Globus pallidus (tissue), 1 donor: ENCODE measurements at places on chromosomes 4 and X.

DNA sequence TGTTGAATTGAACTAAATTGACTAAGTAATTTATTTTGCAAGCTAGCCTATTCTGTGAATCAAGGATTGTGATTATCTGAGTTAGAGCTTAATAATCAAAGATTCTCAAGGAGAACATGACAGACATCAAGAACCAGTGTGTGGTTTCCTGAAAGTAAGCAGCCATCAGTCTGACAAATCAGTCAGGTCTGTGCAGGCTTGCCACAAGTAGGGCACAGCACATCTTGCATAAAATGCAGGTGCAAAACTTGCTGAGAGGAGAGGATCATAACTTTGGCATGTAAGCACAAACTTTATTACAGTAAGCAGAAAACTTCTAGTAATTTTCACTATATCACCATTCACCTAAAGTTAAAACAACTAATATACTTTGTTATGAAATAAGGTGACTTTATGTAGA is 22.5 kb downstream of the FAM241A start:
- no peak for DNase-seq

- DNase-seq: no peak
Measured at GRCh38 chr4:125357675-125358074, 42.9 kb downstream of the FAT4 start.

DNA sequence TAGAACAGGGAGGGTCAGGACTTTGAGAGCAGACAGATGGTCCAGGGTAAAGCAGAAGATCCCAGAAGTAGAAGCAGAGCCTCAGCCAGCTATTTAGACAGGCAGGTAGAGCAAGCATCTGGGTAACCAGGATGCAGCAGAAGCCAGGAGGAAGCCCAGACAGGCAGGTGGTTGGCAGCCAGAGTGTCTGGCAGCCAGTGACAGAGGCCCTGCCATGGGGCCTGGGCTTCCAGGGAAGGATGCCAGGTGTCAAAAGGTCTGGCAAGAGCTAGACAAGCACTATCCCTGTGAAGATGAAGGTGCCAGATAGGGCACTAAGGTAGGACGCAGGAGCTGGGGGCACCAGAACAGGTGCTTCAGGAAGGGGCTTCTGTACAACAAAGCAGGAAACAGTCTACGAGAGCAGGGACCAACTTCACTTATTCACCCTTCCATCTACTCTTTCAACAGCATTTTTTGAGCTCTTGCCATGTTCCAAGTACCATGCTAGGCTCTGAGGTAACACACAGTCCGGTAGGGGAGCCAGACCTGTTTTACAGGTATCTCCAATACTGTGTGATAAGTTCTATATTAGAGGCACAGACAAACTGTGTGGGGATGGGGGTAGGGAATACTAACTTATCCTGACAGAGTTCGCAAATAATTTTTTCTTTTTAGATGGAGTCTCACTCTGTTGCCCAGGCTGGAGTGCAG is 38.1 kb upstream of the GJB1 start:
- DNase-seq: no peak

DNA sequence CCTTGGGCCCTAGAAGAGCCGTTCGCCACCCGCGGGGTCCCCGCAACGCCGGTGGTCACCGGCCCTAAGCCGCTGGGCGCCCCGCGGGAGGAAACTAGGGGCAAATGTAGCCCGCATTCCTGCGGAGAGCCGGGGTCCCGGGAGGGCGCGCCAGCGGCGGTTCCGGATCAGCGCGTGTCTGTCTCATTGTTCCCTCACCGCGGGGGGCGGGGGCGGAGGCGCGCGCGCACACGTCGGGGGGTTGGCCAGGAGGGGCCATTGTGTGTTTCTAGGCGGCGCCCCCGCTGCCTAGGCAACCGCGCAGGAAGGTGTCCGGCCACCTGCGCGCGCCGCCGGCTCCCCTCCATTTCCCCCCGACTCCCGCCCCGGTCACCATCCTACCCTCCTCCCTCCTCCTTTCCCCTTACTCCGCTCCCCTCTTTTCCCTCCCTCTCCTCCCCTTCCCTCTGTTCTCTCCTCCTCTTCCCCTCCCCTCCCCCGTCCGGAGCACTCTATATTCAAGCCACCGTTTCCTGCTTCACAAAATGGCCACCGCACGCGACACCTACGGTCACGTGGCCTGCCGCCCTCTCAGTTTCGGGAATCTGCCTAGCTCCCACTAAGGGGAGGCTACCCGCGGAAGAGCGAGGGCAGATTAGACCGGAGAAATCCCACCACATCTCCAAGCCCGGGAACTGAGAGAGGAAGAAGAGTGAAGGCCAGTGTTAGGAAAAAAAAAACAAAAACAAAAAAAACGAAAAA is 789 bp upstream of the DDX3X start:
- DNase-seq: peak; percentile 74

DNA sequence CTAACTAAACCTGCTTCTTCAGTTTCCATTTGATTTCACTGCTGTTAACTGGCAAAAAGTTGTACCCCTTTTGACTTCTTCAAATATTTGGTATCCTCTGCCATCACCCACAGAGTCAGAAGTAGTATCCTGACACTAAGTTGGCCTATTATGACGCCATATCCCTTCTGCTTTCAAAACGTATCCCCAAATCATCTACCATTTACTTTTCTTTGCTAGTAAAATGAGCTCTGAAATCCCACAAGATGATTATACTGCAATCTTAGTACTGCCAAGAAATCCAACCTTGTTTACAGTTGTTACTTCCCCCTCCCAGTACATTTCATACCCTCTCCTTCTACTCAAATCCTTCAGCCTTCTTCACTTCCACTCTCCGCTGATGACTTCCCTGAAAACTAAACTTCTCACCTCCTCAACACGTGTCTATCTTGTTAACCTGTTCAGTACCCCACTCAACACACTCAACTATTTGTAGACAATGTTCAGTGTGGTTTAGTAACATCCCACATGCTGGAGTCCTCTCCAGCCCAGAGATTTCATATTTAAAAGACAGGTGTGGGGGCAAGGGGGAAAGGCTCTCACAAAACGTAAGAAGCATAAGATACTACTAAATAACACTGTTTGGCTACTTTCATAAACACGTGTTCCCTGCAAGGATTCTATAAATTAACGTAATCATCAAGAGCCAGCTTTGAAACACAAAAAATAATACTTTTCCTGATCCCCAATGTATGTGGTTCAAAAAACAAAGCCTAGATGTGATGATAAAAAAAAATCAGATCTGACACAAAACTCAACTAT is 1.3 kb downstream of the NAF1 start:
- DNase-seq: no peak

- DNase-seq: no peak
Measured at GRCh38 chr4:140211693-140212092, 57.7 kb upstream of the MAML3 start.

DNA sequence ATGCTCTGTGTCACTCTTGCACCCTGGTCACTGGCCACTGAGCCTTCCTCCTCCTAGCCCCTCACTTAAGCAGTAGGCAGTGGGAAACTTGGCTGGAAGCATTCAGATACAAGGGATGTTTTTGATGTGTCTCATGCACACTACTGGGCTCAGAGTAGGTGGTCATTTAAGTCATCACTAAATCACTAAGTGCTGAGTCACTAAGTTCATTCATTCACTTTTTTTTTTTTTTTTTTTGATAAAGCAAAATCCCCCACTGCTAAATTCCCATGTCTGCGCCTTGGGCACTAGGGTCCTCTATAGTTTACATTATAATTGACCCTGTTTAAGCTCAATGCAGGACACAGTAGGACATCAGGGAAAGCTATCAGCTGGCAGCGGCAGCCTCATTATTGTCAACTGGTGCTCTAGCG is 182.4 kb upstream of the MBNL3 start:
- no peak for DNase-seq

GRCh38 chr4:6889736-6890324 is 19.8 kb upstream of the TBC1D14 start:
- no peak for DNase-seq

DNA sequence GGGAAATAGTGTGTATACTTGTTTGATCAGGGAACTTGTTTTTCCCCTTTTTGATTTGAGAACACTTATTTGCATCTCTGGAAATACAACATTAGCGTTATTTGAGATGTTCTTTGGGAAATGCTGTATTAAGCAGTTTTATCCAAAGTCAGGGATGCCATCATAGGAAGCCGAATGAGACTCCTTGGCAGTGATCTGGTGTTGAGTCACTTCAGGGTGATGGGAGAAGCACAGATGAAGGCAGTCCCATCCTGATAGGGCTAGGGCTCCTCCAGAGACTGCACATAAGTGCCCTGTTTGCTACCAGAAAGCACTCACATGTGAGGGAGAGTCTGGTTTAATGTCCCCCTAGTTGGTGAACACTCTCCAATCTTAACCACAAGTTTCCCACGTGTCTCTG is 62.3 kb downstream of the IL1RAPL1 start:
- no peak for DNase-seq

DNA sequence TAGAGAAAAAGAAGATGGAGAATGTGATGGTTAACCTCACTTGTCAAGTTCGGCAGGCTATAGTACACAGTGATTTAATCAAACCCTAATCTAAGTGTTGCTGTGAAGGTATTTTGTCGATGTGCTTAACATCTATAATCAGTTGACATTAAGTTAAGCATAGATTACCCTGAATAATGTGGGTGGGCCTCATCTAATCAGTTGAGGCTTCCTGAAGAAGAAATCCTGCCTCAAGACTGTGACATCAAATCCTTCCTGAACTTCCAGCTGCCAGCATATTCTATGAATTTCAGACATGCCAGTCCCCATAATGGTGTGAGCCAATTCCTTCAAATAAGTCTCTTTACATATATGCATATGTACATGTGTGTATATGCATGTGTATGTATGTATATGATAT is 181.4 kb downstream of the PACRGL start:
- no peak for DNase-seq

- no peak for DNase-seq
Measured at GRCh38 chr4:68630371-68630770, 40.1 kb downstream of the UGT2B15 start.

- DNase-seq: peak; percentile 32
Measured at GRCh38 chr4:139301821-139302611, at the start of gene NDUFC1. TSS of gene NDUFC1 (minus strand) at chr4:139302477. CDS start at chr4:139295798, 6,679 bp downstream.

- no peak for DNase-seq
Measured at GRCh38 chr4:169662206-169662605, 41.8 kb downstream of the CLCN3 start.

GRCh38 chrX:29547877-29548276 is 667.5 kb upstream of the MAGEB2 start:
- DNase-seq: no peak

GRCh38 chrX:66632981-66633380 is 5.9 kb downstream of the EDA2R start:
- DNase-seq: no peak

- no peak for DNase-seq
Measured at GRCh38 chrX:22340022-22340616, 67.4 kb downstream of the CBLL2 start.

GRCh38 chr4:860561-860960 is 34.6 kb upstream of the CPLX1 start:
- DNase-seq: no peak

DNA sequence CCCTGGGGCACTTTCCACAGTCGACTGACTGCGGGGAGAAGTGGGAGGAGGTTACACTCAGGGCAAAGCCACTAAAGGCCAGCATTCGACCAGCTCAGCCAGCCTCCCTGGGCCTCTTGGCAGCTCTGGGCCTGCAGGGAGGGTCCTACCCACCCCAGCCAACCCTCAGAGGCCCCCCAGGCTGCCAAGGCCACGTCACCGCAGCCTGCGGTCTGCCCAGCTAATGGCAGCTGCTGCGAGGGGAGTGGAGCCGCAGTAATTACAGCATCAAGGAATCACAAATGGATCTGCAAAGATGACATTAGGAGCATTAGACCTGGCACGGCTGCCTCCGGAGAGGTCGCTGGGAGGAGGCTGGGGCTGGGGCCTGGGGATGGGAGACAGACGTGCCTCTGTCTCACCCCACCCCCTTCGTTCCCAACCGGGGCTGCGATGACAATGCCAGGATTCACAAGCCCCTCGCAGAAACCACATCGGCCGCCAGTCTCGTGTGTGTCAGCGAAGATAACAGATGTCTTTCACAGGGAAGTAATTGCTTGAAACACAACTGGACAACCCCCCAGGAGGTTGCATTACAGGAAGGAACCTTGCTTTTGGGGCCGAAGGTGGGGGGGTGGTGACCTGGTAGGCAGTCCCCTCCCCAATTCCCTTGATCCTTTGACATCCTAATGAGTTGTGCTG is 367.6 kb downstream of the BCOR start:
- peak; percentile 33 for DNase-seq

- no peak for DNase-seq
Measured at GRCh38 chr4:137394018-137394417, 138.3 kb downstream of the PCDH18 start.

DNA sequence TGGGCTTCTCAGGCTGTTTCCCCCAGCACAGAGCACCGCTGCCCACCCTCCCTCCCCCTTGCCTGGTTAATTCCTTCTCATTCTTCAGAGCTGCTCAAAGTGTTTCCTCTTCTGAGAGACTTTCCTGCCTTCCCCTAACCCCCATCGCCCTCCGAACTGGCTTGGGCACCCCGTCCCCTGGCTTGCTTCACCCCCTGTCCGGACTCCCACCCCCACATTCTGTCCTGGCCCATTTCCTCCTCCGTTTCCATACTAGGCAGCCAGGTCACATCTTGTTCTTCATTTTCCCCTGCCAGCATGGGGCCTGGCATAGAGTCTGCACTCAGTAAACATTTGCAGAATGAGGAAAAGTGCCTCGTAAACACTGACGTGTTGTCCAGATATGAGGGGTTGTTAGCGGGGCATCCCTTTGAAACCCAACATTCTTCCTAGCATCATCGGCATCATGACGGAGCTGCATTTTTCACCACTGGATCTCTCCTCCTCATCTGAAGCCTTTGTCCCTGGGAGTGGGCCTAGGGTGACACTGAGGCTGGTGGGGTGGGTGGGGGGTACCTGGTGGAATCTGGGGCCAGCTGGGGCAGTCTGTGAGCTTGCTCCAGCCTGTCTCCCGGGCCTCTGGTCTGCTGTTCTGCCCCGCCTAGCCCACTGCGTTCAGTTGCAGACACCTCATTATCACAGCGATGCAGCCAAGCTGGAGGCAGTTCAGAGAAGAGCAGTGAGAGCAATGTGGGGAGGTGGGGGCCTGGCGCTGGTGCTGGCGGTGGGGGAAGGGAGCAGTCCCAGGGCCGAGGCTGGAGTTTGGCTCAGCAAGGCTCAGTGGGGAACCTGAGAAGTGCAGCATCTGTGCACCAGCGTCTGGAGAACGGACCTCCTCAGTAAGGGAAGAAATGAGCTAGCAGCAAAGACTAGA is 149.4 kb upstream of the PJA1 start:
- no peak for DNase-seq
